ENCODE measurements at places on chromosomes 2 and 18.

- no peak for DNase-seq
Measured at GRCh38 chr2:105375001-105375561, 23.8 kb downstream of the FHL2 start.

- peak; percentile 72 for DNase-seq
Measured at GRCh38 chr18:9737472-9738121, 29.5 kb downstream of the RAB31 start.

- DNase-seq = no peak
Measured at GRCh38 chr2:74103763-74104162, 43.9 kb downstream of the BOLA3 start.

- no peak for DNase-seq
Measured at GRCh38 chr2:9985531-9986328, 34.2 kb downstream of the GRHL1 start.

DNA sequence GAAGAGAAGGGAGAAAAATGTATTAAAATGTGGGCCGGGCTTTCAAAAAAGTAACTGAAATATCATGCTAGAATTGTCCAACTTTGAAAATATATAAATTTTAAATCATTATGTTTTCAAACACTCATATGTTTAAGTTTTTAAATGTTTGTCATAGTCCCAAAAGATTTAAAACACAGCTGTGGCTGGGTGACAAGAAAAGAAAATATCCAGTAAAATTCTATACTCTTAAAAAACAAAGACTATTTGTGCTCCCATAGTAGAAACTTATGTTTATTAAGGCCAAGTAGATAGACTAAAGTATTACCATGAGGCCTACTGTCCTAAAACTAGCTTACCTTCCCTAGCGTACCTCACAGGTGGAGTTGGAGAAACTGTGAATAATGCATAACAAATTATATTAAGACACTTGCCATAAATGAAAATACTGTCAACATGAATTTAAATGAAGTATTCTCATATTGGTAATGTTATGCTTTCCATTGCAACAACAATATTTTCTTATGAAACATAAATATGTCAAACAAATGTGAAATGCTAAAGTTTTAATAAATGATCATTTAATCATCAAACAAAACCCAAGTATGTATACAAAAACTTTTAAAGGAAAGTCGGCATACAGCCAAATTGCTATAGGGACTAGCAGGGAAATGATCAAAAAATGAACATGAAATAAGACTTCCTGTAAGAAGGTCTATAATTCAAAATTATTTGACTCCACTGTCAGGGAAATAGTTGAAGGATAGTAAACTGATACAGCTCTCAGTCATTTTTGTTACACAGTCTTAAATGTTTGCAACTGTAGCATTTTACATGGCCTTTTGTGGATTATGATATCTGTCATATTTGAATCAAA, 13.4 kb downstream of the MEIS1 start:
- no peak for DNase-seq

- DNase-seq = no peak
Measured at GRCh38 chr2:2728635-2729034, 397.6 kb upstream of the MYT1L start.

DNA sequence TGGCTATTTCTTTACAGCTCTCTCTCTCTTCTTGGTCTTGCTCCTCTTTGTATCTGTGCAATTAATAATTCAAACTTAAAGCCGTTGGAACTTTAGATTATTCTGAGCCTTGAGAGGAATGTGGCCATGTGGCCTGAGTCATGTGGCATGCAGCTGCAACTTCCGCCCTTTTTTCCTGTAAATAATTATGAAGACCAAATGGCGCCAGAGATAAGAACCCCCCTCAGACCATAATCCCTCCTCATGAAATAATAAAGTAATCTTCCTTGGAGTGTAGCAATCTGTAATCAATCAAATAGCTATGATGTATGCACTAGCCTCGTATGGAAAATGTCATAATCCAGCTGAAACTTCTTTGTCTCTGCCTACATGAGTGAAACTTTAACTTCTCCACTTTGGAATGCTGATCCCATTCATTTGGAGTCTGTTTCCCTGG, 13.5 kb upstream of the TWSG1 start:
- no peak for DNase-seq
